ENCODE measurements at places on chromosomes 13 and 19. TPM values are rescaled to one million over a fixed set of nuclear protein-coding genes. Genes with fewer than 3 reads are reported as not detected.
A peak's percentile ranks its signal among the peaks of the same experiment; 100 is the strongest.

GRCh38 chr19:3725640-3726310 lies 17.6 kb downstream of the TJP3 start:
- no peak overlapping the region for H3K4me3 ChIP-seq
- no peak overlapping the region for H3K27ac ChIP-seq
- DNase-seq: no peak
- no peaks in the 10 kb centered on the region for H3K36me3 ChIP-seq
- peaks cover 54% of the 10 kb centered on the region for H3K27me3 ChIP-seq
- peaks cover 17% of the 10 kb centered on the region for H3K4me1 ChIP-seq

GRCh38 chr19:13974073-13974472 lies 21.8 kb downstream of the DCAF15 start:
- no peak overlapping the region for H3K27ac ChIP-seq
- H3K4me1 ChIP-seq: peaks cover 12% of the 10 kb centered on the region
- H3K36me3 ChIP-seq: peaks cover 61% of the 10 kb centered on the region
- DNase-seq: no peak
- no peaks in the 10 kb centered on the region for H3K27me3 ChIP-seq

DNA sequence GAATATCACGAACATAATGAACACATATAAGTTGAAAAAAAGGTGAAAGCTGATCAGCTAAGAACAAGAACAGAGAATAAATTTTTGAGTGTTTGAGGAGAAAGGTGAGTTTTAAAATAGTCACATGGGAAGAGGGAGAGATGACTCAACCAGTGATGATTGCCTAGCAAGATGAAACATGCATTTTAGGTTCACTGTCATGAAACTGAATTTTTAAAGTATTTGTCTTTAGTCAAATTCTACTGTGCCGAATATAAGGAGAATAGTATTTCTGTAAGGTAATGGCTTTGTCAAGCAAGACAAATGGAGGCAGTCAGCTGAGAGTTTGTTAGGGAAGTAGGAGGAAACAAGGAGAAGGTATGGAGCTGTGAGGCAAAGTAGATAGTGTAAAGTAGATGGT lies 2557.4 kb downstream of the PCDH9 start:
- no peak for DNase-seq
- H3K27me3 ChIP-seq: no peaks in the 10 kb centered on the region

DNA sequence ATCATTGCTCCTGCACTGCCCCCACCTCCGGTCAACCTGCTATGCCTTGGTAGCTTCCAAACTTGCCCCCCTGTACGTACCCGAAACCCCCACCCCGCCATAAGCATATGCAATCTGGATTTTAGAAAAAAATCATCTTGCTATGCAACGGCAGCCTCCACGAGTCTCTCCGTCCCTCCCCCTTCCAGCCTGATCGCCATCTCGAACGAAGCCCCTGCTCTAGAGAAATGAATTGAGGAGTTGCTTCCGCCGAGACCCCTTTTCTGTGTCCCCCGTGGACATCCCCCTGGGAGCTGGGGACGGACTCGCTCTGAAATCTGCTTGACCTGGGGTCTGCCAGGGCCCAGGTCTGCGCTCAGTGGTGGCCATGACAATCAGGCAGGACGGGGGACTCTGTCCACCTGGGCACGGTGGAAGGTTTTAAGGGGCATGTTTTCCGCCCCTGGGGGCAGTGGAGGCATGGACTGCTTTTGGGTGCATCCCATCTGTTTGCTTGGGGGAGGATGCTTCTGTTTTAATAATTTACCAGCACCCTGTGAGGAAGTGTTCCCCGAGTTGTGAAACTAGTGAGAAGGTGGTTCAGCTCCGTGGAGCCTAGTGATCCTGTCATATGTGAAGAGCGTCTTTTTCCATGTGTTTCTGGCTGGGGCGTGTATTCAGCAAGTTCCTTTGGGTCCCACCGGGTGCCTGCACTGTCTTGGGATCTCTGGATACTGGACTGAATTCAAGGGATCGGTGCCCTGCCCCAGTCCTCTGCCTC lies 1.0 kb downstream of the KDM4B start:
- H3K4me1 ChIP-seq: peaks cover 58% of the 10 kb centered on the region
- H3K4me3 ChIP-seq: peak overlapping the region; percentile 61
- no peaks in the 10 kb centered on the region for H3K27me3 ChIP-seq
- peak overlapping the region; percentile 76 for H3K27ac ChIP-seq
- no peak for DNase-seq
- no peaks in the 10 kb centered on the region for H3K36me3 ChIP-seq

- no peaks in the 10 kb centered on the region for H3K4me1 ChIP-seq
- H3K27me3 ChIP-seq: no peaks in the 10 kb centered on the region
- H3K36me3 ChIP-seq: no peaks in the 10 kb centered on the region
Observed at GRCh38 chr13:95623141-95623540, 21.4 kb downstream of the DZIP1 start.

DNA sequence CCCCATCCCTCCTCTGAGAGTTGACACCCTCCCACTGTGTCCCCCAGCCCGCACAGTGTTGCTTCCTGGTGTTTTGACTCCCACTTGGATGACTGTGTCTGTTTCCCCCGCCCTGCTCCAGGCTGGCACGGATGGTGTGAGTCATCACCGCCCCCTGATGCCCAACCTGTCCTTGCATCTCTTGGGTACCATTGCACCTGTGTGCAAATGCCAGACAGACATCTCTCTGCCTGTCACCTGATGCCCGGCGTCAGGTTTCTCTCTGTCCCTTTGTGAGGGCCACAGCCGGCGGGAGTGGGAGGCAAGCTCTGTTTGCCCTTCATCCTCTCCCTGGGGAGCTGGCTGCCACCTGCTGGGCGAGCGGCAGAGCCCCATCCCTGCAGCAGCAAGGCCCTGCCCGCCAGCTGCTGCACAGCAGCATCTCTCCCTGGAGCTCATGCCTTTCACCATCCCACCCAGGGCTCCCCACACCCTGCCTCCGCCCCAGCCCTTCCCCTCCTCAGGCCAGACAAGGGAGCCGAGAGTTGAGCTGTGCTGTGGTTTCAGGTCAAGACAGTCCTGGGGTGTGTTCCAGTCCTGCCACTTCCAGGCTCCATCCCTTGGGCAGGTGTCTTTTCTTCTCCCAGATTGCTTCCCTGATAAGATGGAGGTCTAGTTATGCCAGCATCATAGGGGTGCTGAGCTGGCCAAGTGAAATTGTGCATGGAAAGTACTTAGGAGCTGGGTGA lies 29.7 kb downstream of the NKPD1 start:
- no peak for DNase-seq
- no peaks in the 10 kb centered on the region for H3K36me3 ChIP-seq
- H3K27me3 ChIP-seq: no peaks in the 10 kb centered on the region

- H3K4me3 ChIP-seq: no peak overlapping the region
- H3K4me1 ChIP-seq: peaks cover 20% of the 10 kb centered on the region
- H3K36me3 ChIP-seq: peaks cover 66% of the 10 kb centered on the region
- H3K27me3 ChIP-seq: no peaks in the 10 kb centered on the region
Observed at GRCh38 chr19:4043401-4043800, 23.3 kb downstream of the ZBTB7A start.

GRCh38 chr19:37074111-37074510 lies 4.1 kb upstream of the ZNF420 start:
- no peak for DNase-seq
- no peaks in the 10 kb centered on the region for H3K36me3 ChIP-seq
- H3K4me1 ChIP-seq: peaks cover 12% of the 10 kb centered on the region

GRCh38 chr13:89136678-89137077 lies 1465.5 kb downstream of the SLITRK5 start:
- no peak overlapping the region for H3K27ac ChIP-seq
- H3K27me3 ChIP-seq: no peaks in the 10 kb centered on the region
- no peaks in the 10 kb centered on the region for H3K4me1 ChIP-seq
- H3K36me3 ChIP-seq: no peaks in the 10 kb centered on the region

DNA sequence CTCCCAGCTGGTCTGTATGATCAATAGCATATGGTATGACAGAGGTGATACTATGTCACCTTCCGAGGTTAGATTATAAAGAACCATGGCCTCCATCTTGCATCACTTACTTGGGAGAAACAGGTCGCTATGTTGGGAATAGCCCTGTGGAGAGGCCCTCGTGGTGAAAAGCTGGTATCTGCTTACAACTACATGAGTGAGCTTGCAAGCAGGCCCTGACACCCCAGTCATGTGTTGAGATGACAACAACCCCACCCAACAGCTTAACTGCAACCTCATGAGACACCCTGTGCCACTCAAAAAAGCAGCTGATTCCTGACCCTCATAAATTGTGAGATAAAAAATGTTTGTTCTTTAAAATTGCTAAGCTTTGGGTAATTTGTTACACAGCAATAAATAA lies 18.8 kb downstream of the MTRF1 start:
- no peak overlapping the region for H3K27ac ChIP-seq
- H3K4me1 ChIP-seq: no peaks in the 10 kb centered on the region
- peaks cover 35% of the 10 kb centered on the region for H3K36me3 ChIP-seq
- DNase-seq: no peak
- no peaks in the 10 kb centered on the region for H3K27me3 ChIP-seq

- H3K27ac ChIP-seq: no peak overlapping the region
- H3K4me1 ChIP-seq: peaks cover 7% of the 10 kb centered on the region
- H3K4me3 ChIP-seq: no peak overlapping the region
- peaks cover 10% of the 10 kb centered on the region for H3K36me3 ChIP-seq
- DNase-seq: no peak
Observed at GRCh38 chr13:41048640-41049039, 12.7 kb upstream of the WBP4 start.

Gene PPP1R12C
- 113 TPM for total RNA-seq
